ENCODE measurements at places on chromosomes 13 and 19. TPM values are rescaled to one million over a fixed set of nuclear protein-coding genes. Genes with fewer than 3 reads are reported as not detected.

DNA sequence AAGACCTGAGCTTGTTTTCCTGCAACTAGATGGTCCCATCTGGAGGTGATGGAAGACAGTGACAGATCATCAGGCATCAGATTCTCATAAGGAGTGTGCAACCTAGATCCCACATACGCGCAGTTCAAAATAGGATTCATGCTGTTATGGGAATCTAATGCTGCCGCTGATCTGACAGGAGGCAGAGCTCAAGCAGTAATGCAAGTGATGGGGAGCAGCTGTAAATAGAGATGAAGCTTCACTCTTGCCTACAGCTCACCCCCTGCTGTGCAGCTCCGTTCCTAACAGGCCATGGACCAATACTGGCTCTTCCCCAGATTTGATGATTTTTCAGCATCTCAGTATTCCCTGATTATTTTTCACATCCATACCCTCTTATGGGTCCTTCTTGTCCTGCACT is 208.4 kb upstream of the RXFP2 start:
- DNase-seq = no peak

- no peak for DNase-seq
These were observed 3.3 kb downstream of the ALDH16A1 start for GRCh38 chr19:49456326-49456725.

DNA sequence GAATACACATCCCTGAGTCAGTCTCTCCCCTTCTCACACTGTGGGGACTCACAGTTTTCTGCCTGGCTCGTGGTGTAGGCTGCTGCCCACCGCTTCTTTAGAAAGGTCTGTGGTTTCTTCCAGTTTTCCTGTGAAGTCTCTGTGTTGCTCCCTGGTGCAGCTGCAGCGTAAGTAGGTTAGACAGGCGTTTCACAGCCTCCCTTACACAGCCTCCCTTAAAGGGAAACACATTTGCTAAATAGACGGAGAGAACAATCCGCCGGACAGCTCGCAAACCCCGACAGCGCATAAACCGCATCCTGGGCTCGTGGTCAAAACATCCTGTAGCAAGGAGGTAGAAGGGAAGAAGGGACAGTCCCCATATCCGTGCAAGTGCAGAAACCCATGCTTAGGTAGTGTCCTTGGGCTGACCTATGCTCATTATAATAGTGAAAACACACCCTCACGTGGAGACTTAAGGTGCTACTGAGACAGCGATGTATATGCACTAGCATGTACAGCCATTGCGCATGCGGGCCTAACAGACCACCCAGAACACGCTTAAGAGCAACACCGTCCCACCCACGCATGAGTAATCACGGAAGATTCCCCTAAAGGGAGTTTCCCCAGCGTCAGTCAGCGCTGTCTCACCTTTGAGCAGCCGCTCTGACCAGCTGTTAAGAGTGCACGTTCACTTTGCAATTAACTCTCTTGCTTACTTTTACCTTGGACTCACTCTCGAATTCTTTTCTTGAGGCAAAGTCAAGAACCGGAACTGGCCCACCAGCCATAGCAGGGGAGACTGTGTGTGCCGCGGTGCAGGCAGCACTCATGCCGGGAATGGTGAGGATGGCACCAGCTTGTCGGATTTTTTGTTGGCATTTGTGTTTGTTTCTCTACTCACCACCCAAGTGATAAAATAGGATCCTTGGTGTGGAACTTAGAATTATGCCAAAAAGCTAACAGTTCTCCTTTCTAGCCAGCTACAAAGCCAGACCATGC is 16.6 kb downstream of the SIGLEC8 start:
- DNase-seq = no peak

- no peak for DNase-seq
These were observed 63.8 kb downstream of the SCEL start for GRCh38 chr13:77599351-77599750.

DNA sequence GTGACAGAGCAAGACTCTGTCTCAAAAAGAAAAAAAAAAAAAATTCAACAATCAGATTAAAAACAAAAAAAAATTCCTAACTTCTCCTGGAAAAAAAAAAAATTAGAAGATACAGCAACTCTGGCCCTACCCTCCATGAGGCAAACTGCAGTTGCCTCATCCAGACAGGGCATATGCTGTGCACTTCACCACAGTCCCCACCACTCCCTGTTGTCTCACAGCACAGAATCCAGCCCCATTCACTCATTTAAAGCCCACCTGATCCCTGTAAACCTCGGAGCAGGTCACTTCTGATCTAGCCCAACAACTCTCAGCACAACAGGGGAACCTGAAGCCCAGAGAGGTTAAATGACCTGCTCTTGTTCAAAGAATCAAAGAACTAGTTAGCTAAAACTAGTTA is 24.9 kb downstream of the RHPN2 start:
- no peak for DNase-seq

DNA sequence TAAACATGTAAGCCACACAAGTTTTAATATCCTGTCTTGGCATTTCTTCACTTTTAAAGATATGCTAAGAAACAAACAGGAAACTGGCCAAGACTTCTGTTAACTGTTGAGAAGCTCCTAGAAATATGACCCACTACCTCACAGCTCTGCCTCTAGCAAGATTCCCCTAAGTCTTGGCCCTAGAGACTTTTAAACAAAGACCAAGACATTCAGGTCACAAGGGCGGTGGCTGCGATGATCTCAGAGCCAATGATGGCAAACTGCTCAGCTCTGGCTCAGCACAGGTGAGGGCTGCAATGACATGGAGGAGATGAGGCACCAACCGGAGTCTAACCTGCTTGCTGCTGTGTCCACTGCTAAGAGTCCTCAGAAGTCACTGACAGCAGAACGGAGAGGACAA is 114.8 kb downstream of the SUCLA2 start:
- no peak for DNase-seq

PPM1N gene
- 0.82 TPM for total RNA-seq

KIR3DL2 gene
- total RNA-seq = not detected

PTH2 gene
- total RNA-seq = not detected

Data from frontal cortex (tissue), 4 donors.